CD4-positive, alpha-beta T cell treated with Interleukin-17A for 4 hours (primary cell): ENCODE measurements at places on chromosomes 7 and 10.

DNA sequence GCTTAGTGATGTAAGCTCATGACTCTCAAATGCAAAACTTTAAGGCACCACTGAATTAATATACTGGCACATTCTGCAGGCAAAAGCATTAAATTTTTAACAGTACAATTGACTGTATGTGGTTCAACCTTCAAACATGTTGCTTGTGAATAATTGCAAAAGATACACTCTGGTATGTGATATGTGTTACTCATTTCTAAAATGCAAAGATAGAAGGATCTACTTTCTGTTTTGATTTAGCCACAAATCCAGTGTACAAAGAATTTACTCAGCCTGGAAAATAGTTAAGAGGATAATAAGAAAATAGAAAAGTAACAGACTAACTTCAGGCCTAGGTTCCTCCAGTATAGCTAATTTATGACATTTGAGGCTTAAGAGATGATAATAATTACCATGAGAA is 66.6 kb upstream of the NOBOX start:
- no peak for DNase-seq

- no peak for DNase-seq
Measured at GRCh38 chr7:27192546-27193334, 7.2 kb downstream of the HOXA13 start.

DNA sequence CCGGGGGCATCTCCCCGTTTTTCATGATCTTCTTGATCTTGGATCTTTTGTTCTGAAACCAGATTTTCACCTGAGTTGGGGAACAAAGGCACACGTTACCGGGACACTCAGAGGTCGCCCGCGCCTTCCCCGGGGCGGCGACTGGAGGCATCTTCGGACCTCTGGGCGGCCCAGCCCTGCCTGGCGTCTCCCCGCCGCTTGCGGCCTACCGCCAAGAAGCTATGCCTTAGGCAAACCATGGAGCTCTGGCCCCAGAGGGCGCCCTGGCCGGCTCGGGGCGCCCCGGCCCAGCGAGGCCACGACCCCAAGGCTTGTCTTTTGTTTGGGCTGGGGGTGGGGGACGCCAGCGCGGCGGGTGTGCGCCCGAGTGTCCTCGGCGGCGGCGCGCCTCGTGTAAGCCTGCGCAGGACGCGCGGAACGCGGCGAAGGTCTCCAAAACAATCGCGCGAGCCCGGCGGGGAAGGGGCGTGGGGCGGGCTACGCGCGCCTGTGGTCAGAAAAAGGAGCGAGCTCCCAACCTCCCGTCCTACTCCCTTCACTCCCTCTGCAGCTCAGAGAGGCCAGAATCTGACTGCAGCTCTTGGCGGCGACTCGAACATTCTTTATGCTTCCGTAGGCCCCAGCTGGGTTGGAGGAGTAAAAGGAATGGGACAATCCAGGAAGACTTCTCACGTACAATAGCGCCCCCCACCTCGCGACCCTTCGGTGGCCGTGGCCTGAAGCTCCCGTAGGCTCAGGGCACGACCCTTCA is 3.5 kb downstream of the DLX5 start:
- no peak for DNase-seq

DNA sequence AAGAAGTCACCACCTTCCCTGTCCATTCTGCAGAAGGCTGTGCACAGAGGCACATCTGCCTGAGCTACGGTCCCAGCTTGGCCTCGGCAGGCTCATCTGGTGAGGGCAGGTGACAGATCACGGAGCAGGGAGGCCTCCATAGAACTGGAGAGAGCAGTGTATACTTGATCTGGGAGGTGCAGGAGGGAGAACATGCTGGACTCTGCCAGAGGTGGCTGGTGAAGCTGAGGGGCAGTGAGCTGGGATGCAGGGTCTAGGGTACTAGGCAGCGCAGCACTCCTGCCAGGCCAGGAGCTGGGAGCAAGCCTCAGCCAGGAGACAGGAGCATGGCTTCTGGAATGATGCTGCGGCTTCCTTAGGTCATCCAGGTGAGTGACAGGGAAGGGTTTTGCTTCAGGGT is 553.0 kb downstream of the TCERG1L start:
- DNase-seq, result no peak

DNA sequence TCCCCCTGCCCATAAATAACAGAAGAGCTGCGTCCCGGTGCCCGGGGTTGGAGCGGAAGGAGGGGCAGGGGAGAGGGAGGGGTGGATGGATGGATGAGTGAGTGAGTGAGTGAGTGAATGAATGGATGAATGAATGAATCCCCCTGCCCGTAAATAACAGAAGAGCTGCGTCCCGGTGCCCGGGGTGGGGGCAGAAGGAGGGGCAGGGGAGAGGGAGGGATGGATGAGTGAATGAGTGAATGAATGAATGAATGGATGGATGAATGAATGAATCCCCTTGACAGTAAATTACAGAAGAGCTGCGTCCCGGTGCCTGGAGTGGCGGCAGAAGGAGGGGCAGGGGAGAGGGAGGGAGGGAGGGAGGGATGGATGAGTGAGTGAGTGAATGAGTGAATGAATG is 7.6 kb upstream of the UNCX start:
- no peak for DNase-seq

- DNase-seq, result no peak
Measured at GRCh38 chr7:93194386-93194785, 31.9 kb downstream of the HEPACAM2 start.

GRCh38 chr10:3761904-3762303 is 23.1 kb downstream of the KLF6 start:
- no peak for DNase-seq

DNA sequence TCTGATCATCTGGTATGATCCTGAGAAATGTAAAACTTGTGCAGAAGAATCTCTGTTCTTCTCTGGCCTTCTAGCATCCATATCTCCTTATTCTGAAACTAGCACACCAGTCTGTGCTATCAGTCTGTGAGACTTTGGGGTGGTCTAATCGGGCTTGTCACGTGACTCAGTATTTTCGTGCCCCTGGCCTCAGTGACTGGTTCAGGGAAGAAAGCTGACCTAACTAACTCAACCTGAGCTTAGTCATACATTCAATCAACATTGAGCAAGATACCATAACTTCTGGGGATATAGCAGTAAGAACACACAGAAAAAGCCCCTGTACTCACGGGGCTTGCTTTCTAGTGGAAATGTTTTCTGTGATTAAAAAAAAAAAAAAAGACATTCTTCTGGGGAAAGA is 109.3 kb downstream of the DKK1 start:
- no peak for DNase-seq

DNA sequence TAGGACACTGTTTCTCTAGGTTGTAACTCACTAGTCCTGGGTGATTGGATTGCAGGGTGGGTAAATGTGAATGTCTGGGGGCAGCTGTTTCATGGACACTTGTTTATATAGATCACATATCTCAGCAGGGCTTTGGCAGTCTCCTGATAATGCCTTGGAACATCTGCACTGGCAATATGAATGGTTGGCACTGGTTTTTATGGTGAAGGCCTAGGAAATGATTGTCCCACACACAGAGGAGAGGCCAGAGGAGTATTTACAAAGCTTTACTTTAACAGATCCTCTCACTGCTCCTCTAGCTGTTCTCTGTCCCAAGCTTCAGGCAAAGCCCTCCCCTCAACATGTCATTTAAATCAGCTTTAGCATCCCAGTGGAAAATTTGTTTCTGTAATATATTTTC is 171.3 kb upstream of the STEAP4 start:
- no peak for DNase-seq

- DNase-seq, result no peak
Measured at GRCh38 chr10:98029149-98030092, 1.0 kb downstream of the CRTAC1 start.

- no peak for DNase-seq
Measured at GRCh38 chr7:155268211-155268610, 29.5 kb upstream of the INSIG1 start.

GRCh38 chr10:30432622-30433305 is 1.2 kb upstream of the MAP3K8 start:
- DNase-seq, result no peak
